ENCODE measurements at places on chromosomes 13 and 19.

DNA sequence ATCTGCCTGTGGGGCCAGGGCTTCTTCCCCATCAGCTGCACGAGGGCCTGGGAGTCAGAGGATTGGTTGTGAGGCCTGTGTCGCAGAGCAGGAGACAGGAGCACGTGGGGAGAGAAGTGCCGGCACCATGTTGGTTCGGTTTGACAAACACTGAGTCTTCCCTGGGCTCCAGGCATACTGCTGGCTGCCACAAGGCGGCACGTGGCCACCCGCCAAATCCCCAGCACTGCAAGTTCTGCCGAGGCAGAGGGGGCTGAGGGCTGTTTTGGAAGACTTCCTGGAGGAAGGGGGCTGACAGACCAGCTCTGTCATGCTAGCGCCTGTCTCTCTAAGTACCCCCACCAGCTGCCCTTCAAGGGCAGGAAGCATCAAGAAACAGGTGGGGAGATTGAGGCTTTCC is 9.5 kb downstream of the SHANK1 start:
- DNase-seq, result no peak

- no peak for DNase-seq
These were observed 29.1 kb downstream of the TNFRSF19 start for GRCh38 chr13:23599083-23599925.

DNA sequence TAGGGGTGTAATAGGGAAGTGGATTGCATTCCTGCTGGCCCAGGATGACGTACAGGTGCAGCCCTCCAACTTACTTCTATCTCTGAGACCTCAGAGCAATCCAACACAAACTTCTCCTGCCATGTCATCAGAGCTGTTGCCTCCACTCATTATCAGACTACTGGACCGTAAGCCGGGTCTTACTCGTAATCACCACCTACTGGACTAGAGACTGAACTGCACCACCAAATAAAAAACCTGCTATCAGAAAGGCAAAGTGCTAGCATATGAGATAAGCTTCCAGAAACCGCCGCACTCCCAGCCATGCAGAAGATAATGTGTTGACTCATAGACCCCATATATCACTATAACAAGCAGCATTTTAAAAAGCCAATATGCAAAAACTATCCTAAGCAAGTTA is 102.0 kb downstream of the SLITRK1 start:
- DNase-seq, result no peak

DNA sequence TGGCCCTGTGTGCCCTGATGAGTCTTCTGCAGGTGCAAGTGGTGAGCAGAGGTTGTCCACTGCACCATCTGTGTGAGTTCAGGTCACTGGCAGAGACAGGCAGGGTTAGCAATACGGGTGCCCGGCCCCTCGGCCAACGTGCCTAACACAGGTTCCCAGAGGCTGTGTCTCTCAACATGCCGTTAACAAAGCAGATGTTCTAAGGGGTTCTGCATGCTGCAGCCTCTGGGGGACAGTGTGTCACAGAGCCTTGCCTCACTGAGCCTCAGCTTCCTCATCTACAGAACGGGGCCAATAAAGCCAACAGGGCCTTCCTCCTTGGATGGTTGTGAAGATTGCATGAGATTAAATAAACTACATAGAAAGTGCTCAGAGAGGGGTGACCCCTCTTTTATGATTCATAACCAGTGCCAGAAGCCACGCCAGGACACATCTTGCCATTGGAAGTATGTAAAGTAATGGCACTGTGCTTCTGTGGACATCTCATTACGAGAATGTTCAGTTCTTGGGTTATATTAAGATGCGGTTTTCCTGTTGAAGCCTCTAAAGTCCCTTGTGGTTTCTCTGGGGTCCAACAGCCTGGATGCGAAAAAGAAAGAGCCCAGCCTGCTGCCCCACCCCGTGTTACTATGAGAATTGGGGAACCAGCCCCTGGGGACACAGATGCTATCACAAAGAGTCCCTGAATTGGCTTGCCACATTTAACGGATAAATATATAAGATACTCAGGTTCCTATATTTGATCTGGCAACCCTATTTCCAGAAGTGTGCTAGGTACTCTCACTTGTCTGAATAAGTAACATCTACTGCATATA is 11.2 kb upstream of the ARHGEF18 start:
- DNase-seq, result peak; percentile 44

DNA sequence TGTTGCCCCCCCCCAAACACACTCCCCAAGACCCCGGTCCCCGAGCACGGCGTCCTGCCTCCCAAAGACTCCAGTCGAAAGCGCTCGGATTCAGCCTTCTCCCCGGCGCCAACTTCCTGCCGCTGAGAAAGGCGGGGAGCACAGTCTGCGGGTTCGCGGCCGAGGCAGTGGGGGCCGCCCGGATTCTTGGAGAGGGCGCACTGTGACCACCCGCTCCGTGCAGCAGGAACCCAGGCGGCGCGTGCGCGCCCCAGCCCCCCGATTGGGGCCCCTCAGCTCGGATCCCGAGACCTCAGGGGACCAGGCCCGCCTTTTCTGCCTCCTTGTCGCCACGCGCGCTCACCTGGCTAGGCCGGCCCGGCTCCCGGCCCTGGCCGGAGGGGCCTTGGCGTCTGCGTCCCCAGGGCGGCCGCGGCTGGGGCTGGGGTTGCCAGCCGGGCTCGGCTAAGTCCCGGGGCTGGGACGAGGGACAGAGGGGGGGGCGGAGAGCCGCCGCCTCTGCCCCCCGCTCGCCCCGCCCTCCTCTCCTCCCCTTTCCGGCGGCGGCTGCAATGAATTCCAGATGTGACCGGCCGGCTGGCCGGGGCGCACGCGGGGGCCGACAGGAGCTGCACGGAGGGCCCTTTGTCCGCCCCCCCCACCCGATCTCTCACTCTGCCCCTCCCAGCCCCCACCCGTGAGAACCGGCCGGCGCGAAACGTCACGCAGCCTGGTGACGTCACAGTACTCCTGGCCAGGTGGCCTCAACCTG is at the start of gene S1PR2:
Gene S1PR2 (minus strand): TSS at position 471 of the 751 bp plus-strand sequence. CDS start 6,426 bp downstream, outside the sequence.
- DNase-seq, result peak; percentile 57

GRCh38 chr13:33341861-33342452 is 56.4 kb upstream of the STARD13 start:
- DNase-seq, result no peak

- no peak for DNase-seq
These were observed 12.6 kb downstream of the KHSRP start for GRCh38 chr19:6412061-6412446.

All from CD4-positive, alpha-beta T cell treated with Interleukin-4 for 4 hours (primary cell).